ENCODE measurements at places on chromosomes 5 and 9.

- no peak for DNase-seq
Observed at GRCh38 chr5:130994496-130995253, 170.4 kb downstream of the HINT1 start.

- DNase-seq: no peak
Observed at GRCh38 chr9:8025551-8025950, 226.0 kb upstream of the DMAC1 start.

- DNase-seq: no peak
Observed at GRCh38 chr9:79609468-79610018, 37.8 kb downstream of the TLE4 start.

DNA sequence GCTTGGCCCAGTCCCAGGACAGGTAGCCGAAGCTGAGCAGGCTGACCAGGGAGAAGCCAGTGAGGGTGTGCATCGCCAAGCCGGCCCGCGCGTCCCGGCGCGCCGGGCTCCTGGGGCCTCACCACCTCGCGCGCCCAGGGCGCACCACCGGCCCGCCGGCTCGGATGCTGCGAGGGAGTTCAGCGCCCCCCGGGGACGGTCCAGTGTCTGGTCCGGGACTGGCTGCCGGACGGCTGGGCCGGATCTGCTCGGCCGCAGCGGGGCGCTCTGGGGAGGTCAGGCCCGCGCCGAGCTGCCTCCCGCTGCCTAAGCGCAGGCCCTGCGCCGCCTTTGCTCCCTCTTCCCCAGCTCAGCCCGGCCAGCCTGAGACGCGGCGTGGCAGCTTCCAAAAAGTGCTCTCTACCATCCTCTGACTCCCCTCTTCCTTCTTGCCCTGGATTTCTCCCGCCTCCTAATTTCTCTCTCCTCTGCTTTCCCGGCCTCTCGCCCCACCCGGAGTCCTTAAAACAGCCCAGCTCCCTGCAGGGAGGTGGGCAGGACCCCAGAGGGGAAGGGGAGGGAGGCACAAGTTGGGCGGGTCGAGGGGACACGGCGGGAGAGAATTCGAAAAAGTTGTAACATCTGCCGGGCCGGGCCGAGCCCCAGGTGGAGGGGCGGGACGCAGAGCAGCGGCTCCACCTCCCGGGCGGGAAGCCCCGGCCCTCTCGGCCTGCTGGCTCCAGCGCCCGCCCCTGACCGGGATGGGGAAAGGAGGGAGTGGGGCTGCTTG is at the start of gene ARSI:
Gene ARSI, minus strand, starts transcription at position 605 of the 769 bp plus-strand sequence. Its CDS starts 532 bp downstream, at position 73.
- no peak for DNase-seq

DNA sequence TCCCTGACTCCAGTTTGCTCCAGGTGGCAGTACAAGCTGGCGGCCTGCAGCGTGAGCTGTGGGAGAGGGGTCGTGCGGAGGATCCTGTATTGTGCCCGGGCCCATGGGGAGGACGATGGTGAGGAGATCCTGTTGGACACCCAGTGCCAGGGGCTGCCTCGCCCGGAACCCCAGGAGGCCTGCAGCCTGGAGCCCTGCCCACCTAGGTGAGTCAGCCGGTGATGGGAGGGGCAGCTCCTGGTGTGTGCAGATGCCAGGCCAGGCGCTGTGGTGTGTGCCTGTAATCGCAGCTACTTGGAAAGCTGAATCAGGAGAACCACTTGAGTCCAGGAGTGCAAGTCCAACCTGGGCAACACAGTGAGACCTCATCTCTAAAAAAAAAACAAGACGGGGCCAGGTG is 10.0 kb upstream of the CACFD1 start:
- no peak for DNase-seq

GRCh38 chr9:89515416-89515815 is 17.5 kb upstream of the SEMA4D start:
- DNase-seq: peak; percentile 44

DNA sequence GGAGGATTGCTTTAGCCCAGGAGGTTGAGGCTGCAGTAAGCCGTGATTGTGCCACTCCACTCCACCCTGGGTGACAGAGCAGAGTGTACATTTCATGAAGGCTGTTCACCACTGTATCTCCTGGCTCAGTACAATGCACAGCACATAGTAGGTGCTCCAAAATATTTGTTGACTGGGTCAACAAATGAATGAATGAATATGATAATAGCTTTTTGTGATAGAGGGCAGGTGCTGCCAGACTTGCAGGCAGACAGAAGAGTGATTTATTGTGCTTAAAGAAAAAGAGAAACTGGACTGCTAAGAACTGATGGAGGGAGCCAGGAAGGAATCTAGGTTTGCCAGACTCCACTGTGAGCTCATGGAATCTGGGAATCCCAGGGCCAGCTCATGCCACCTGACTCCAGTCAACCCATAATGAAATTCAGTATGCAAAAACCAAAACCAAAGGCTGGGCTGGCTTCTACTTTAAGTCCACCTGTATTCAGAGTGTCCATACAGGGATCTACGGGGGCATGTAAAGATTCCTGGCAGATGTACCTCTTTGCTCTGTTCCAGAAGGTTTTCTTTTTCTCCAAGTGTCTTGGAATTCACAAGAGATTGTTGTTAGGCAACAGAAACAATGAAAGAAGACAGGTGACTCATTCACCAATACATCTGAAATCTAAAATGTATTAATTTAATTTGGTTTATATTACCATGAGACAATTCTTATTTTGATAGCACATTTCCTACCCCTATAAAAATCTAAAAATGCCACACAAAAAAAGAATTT is 15.5 kb upstream of the CTNNA1 start:
- no peak for DNase-seq

- no peak for DNase-seq
Observed at GRCh38 chr5:17413691-17414090, 84.3 kb upstream of the TAF11L2 start.

- DNase-seq: no peak
Observed at GRCh38 chr9:2024888-2025782, 10.0 kb downstream of the SMARCA2 start.

GRCh38 chr9:136916330-136917184 is 28.0 kb downstream of the FBXW5 start:
- DNase-seq: no peak

DNA sequence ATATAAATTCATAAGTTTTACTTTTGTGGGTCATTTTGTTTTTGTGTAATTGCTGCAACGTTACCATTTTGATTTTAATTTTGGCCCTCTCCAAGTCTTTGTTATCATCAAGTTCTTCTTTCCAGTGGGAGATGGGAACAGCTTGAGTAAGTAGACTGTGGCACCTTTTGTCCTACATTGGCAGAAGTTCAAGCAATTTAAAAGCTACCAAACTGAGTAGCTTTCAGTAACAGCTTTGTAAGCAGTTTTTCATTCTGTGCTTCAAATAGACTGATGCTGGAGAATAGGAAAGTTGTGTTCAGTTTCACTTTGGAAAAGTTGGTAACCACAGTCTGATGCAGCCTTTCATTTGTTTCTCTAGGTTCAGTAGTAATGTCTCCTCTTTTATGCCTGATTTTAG is 47.8 kb upstream of the TMED7 start:
- peak; percentile 75 for DNase-seq

DNA sequence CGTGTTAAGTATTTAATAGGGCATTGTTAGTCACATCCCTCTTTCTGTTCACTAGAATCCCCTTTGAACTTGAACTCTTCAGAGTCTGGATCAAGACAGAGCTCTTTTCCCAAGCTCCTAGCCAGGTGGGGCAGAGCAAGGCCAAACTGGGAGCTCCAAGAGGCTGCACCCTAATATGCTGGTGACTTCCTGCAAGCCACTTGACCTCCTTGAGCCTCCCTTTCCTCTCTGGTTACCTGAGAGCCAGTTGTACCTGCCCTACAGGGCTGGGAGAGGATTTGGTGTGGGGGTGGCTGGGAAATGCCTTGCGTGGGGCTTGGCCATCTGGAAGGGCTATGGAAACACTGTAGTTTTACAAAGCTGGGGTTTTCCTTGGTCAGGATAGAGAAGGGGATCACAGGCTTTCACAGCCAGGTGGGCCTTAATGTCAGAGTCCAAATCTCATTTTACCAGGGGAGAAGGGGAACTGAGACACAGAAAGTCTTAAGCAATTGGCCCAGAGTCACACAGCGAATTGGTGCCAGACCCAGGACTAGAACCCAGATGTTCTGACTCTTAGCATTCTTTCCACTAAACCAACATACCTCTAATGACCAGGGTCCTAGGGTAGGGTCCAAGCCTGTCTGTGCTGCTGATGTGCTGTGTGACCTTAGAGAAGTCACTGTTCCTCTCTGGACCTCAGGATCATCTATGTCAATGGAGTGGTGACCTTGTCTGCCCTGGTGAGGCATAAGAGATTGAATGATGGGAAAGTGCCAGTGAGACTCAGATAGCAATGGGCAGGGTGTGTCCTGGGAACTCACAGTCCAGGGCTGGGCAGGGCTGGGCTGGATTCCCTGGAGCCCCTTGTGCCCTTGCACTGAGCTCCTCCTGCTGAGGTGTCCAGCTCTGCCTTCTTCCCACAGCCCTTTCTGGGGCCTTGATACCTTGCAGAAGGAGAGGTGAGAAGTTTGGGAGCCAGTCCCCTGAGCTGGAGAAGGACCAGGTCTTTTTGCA is 35.8 kb downstream of the GSN start:
- no peak for DNase-seq

DNA sequence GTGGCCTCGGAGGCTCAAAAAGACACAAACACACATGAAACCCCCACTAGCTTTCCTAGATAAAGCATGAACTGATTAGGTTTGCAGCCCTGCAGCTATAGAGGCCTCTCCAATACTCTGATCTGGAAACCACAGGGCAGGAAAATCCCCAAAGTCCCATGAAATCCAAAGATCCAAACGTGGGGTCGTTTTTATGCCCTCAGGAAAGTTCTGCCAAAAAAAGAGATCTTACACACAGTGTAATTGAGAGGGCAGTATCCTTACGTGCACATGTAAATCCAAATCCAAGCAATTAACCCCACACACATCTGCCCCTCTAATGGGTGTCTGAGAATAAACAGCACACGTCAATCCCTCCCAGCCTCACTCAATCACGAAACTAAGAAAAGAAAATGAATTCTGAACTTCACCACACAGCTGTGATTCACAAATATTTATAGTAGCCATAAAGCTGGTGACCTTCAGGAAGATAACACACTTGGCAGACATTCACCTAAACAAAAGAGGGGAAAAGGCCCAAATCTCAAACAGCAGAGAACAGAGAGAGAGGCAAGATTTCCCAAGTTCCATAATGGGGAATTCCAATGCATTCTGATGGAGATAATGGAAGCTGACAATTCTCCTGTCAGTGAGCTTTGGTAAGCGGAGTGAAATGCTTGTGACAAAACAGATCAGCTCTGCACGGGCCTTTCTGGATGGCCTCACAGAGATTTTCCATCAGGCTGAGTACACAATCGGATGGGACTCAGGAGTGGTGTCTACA is 114.2 kb downstream of the SEMA5A start:
- no peak for DNase-seq

- no peak for DNase-seq
Observed at GRCh38 chr9:135716045-135716444, 14.1 kb downstream of the KCNT1 start.

DNA sequence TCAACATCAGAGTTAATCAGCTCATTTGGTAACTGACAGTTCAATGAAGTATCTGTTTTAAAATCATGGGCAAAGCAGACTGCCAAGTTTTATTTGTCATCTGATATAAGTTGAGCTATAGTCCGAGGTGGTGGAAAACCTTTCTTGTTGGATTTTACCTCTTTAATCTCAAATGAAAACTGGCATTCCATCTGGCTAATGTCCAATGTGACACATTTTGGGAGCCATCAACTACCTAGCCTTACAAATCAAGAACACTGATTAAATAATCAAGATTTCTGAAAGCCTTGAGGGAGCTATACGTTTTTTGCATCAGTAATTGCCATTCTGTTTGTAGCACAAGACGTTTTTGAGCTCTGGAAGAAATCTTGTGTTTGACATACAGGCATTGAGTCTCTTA is 1380.5 kb upstream of the WWC1 start:
- no peak for DNase-seq

- DNase-seq: no peak
Observed at GRCh38 chr5:135079760-135080159, 45.7 kb upstream of the PITX1 start.

DNA sequence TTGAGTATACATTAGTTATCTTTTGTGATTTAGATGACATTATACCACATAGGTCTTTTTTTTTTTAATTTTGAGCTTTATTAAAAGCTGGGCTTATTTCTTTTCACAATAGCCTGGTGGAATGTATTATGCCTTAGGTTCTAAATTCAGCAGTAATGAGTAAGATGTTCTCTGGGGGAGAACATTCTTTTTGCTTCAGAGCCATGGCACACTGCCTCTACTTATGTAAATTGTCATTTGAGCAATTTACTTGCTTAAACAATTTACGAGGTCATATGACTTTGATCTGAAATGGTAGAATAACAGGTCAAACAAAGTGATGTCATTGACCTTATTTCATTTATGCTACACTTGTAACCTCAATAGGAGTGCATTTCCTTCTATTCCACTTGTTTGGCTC is 154.2 kb downstream of the FOCAD start:
- DNase-seq: no peak

DNA sequence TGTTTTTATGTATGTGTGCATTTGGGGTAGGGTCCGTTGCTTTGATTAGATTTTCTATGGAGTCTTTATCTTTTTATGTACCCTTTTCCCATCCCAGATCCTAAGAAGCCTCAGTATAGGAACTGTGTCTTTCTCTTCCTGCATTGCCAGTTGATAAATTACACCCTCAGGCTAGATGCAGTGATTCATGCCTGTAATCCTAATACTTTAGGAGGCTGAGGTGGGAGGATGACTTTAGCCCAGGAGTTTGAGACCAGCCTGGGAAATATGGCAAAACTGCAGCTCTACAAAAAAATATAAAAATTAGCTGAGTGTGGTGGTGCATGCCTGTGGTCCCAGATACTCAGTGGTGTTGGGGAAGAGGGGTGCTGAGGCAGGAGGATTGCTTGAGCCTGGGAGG is 40.2 kb downstream of the NLN start:
- no peak for DNase-seq

DNA sequence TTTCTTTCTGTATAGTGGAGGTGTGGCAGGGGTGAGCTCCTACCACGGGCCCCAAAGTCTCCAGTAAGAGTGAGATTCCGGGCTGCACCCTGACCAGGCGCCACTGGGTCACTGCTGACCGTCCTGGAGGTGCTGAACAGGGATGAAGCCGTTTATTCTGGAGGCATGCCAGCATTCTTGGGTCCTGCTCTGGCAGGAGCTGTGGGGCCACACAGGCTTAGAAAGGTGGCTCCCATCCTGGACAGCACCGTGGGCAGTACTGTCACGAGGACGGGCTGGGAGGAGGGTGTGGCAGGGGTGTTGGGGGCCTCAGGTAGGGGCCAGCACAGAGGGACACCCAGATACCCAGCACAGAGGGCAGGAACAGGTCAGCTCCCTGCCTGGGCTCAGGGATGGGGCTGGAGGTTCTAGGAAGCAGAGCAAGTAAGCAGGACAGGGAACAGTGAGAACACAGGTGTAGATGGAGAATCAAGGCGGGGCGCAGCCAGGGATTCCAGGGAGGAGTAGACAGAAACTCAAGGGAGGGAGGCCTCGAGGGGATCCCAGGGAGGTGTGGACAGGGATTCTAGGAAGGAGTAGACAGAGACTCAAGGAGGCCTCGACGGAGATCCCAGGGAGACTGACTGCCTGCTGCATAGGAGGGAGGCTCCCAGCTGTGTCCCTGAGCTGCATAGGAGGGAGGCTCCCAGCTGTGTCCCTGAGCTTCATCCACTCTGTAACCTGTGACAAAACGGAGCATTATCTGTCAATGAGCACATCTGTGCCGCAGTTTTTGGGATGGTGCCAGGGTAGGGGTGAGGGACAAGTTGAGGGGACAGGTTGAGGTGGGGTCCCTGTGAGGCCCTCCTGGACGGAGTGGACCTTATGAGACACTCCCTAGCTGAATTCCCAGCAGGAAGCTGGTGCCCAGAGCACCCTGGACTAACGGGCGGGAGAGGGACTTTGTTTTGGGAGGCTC is 1.1 kb upstream of the PLEKHG4B start:
- no peak for DNase-seq

Data from spinal cord (tissue), 10 donors.